ENCODE measurements at places on chromosomes 1 and 21.

DNA sequence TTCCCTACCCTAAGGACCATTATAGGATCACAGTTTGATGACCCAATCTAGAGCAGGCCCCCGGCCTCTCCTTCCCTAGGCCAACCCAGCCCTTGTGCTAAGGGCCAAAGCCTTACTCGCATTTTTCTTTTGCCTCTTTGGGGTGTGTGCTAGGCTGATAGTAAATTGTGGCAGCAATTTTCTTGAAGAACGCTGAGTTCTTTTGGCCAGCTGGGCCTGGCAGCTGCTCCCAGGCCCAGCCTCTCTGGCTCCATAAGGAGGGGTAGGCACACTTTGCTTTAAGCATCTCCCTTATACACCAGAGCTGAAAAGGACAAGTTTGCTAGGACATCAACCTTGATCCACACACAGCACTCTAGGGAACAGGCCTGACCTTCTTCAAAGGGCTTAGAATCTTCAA, 4.2 kb downstream of the OLFML2B start:
- DNase-seq, result no peak

GRCh38 chr1:233959102-233959501, 54.6 kb downstream of the SLC35F3 start:
- no peak for DNase-seq

GRCh38 chr1:148315071-148315811, 163.2 kb upstream of the NBPF11 start:
- DNase-seq, result no peak

GRCh38 chr1:181090641-181091126, 2.2 kb downstream of the IER5 start:
- no peak for DNase-seq

- no peak for DNase-seq
These were observed 39.6 kb upstream of the ARHGAP29 start for GRCh38 chr1:94276988-94277434.

- no peak for DNase-seq
These were observed 61.5 kb upstream of the SOX13 start for GRCh38 chr1:204011426-204011825.

DNA sequence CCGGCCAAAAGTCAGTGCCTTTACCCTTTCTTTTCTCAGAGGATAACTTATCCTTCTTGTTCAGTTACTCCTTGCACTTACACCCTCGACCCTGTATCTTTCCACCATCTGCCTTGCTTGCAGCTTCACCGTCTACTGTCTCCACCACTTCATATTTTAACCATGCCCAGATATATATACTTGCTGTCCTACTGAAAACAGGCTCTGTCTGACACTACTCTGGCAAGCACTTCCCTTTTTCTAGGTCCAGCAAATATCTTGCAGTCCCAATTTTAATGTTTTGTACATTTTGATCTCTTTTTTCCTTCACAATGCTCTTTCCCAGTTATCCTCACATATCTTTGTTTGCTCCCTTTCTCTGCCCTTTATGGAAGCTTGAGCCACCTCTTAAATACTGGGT, 308.6 kb downstream of the TPR start:
- DNase-seq, result no peak

DNA sequence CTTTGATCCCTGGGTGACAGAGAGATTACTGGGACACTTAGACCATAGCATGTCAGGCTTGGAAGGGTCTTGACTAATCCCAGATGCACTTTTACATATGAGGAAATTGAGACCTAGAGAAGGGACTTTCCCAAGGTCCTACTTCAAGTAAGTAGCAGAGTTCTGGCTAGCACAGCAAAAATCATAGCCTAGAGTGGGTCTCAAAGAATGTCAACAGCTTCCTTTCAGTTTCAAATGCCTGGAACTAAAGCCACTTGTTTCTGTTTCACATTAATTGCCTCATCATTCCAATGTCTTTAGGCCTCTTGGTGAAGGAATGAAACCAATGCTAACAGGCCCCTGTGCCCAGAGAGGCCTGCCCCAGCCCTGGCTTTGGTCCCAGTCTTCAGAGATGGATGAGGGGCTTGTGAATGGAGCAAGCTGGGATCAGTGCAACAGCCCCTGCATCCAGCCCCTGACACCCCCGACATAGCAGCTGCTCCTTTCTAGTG, 26.6 kb downstream of the ATF3 start:
- no peak for DNase-seq

GRCh38 chr1:210792250-210793102, 341.5 kb downstream of the KCNH1 start:
- DNase-seq, result no peak

DNA sequence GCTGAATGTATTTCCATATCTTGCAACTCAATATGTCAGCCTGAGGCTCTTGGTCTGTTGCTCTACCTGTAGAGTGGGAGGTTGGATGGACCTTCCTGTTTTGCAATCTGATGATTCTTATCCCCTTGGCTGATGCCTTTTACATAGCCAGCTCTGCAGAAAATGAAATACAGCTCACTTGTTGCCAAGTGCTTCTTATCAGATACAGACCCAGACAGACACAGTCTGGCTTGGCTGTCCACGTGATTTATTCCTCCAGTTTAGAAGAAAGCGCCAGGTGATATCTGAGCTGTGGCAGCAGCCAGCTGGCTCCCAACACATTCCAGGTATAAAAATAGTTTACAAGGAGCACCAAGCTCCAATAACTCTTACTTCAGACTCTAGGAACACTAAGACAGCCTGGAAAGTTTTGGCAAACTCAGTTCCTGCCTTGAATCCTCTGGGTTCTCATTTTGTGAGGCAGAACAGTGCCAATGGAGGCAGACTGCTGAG, 479.2 kb upstream of the USP24 start:
- no peak for DNase-seq

- DNase-seq, result no peak
These were observed 318.8 kb upstream of the DEPDC1 start for GRCh38 chr1:68815632-68816031.

DNA sequence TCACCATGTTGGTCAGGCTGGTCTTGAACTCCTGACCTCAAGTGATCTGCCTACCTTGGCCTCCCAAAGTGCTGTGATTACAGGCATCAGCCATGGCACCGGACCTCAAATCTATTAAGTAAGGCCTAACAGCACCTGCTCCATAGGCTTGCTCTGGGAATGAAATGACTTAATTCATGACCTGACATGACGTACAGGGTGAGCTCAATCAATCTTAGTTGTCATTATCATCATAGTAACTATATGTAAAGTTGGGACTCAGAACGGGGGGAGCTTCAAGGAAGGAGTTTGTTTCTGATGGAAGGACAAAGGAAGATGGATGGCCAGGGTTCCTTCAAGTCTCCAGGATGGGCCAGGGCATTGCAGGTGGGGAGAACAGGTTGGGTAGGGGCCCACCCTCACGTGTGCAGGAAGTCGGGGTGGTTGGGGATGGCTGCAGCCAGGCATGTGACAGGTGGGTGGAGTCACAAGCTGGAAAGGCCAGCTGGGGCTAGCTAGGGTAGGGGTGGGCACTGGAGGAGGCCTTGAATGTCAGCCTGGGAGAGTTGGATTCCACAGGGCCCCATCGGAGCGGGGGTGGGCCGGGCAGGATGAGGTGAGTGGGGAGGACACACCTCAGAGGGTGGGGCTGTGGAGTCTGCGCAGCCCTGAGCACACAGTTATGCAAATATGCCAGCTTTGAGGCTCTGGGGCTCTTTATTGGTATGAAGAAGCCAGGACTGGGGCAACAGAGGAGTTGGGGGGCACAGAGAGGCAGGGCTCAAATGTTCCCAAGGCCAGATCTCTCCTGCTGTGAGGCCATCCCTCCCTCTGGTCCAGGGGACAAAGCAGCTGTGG, 9.6 kb downstream of the TRIM62 start:
- no peak for DNase-seq

GRCh38 chr1:210587566-210587965, 258.9 kb downstream of the HHAT start:
- DNase-seq, result no peak

DNA sequence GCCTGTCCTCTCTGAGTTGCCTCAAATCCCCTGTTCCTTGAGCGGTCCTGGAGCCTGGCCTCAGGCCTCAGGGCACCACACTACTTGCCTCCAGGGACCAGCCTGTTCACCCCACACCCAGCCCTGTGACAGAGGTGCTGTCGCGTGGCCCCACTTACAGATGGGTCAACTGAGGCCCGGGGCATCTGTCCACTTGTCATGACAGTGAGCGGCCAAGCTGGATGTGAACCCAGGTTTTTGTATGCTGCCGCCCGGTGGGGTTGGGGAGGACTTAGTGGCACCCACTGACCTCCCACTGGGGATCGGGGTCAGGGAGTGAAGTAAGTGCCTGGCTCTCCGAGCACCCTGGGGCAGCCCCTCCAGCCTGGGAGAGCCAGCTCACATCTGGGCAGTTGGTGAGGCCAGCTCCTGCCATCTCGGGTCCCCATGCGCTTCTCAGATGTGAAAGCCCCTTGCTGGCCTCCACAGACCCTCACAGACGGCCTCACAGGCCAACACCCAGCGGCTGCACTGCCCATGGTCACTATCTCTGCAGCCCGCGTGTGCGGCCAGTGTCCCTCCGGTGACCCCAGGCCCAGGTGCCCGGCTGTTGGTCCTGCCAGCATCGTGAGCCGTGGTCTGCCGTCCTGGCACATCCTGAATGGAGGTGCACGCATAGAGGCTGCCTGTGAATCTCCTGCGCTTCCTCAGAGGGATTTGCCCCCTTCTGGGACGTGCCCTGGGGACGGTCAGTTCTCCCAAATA, 9.3 kb upstream of the FAAP20 start:
- no peak for DNase-seq

DNA sequence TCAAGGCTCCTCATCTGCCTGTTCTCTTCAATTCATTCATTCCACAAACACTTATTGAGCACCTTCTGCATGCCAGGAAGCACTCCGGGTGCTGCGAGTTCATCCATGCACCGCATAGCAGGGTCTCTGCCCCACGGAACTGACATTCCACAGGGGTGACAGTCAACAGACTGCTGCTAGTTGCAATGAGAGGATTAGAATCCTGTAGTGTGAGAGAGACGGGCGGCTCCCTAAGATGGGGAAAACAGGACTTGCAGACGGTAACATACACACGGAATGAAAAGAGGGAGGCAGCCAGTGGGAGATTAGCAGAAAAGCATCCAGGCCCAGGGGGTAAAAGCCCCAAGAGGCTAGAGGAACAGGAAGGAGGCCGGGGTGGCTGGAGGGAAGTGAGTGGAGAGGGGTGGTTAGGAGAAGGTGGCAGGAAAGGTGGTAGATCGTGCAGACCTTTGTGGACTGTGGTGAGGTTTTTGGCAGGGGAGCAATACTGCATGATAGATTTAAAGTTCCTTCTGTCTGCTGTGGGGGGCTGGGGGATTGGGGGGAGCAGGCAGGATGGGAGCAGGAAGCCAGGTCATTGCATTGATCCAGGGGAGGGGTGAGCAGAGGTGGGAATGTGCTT, 6.6 kb downstream of the TNFRSF8 start:
- DNase-seq, result no peak
